ENCODE measurements at places on chromosomes 3 and 15. TPM values are rescaled to one million over a fixed set of nuclear protein-coding genes. Genes with fewer than 3 reads are reported as not detected.

ATP13A4 gene
- polyA plus RNA-seq: 1.2 TPM

ALPK3 gene
- 18.0 TPM for polyA plus RNA-seq

SSR3 gene
- 151 TPM for polyA plus RNA-seq

DNAH12 gene
- 1.1 TPM for polyA plus RNA-seq

TM6SF1 gene
- 1.9 TPM for polyA plus RNA-seq

UBE3A gene
- 96.9 TPM for polyA plus RNA-seq

TTC21A gene
- 8.4 TPM for polyA plus RNA-seq

ERICH6 gene
- polyA plus RNA-seq: 0.78 TPM

DNA sequence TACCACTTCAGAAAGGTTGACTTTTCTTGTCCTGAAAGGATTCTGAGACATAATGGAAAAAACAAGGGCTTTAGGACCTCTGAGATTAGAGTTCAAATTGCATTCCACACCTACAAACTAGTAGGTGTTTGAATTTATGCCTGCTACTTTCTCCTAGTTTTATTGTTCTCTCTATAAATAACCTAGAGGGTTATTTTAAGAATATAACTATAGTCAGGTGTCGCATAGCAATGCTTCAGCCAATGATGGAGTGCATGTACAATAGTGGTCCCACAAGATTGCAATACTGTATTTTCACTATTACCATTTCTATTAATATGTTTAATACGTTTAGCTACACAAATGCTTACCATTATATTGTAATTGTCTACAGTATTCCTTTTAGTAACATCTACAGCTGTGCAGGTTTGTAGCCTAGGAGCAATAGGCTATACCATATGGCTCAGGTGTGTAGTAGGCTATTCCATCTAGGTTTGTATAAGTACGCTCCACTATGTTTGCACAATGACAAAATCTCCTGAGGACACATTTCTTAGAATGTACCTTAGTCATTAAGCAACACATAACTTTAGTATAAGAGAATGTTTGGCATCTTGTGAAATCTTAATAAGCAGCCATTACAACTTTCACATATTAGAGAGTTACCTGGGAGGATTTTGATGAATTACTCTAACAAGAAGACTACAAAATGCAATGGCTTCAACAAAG, 1352.5 kb downstream of the ZPLD1 start:
- no peak for DNase-seq

GRCh38 chr3:3038201-3038991, 71.8 kb downstream of the IL5RA start:
- DNase-seq: no peak

DNA sequence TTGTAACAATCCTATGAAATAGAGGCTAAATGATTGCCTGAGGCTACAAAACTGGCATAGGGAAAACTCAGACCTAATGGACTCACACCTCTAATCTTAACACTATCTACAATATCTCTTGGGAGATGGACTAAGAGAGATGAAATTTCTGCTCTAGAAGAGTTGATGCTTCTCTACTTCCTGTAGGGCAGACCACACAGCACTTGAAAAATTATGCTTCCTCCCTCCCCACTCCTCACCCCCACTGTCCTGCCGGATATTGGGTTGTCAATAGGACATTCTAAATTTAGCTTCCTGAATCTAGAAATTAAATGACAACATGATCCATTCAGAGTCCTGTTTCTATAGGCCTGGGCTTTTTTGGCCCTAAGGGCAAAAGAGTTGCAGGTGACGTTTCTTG, 295.6 kb downstream of the GAP43 start:
- no peak for DNase-seq

GRCh38 chr15:98592136-98592535, 56.2 kb upstream of the IGF1R start:
- no peak for DNase-seq

GRCh38 chr3:151924753-151925152, 51.3 kb downstream of the SUCNR1 start:
- DNase-seq: no peak

DNA sequence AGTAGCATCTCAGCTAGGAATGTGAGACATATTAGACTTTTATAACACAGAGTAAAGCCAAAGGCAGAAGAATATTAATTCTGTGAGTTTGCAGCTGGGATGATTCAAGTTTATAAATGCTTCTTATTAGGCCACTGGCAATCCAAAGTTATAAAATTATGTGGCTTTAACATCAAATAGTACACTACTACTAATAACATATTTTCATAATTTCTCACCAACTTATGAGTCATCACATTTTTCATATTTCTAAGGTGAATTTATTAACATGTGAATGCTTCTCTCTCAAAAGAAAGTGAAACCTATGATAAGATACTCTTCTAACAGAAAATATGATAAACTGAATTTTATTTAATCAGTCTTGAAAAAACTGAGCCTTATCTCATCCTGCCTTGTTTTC, 1348.2 kb upstream of the ALCAM start:
- DNase-seq: no peak
